Activated naive CD8-positive, alpha-beta T cell treated with anti-CD3 and anti-CD28 coated beads, Interleukin-2, amount 50 U/mL, for 24 hours (primary cell): ENCODE measurements at places on chromosomes 2 and 18.

DNA sequence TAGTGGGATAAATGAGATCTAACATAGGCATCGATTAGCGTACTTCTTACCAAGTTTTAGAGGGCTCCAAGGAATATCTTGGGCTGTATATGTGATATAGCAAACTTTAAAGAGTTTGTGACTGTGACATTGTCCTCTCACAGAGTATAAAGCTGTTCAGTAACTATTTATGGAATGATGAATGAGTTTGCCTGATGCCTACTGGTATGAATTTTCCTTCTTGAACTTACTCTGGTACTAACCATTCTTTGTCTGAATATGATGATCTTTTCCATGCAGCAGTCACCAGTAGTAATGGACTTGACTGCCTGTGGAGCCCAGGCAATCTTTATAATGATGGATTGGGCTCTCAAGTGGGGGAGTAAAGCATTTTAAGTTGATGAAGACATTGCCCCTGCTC is 120.5 kb downstream of the PARD3B start:
- DNase-seq = no peak

GRCh38 chr2:101145406-101145805 is 5.8 kb downstream of the TBC1D8 start:
- no peak for DNase-seq

DNA sequence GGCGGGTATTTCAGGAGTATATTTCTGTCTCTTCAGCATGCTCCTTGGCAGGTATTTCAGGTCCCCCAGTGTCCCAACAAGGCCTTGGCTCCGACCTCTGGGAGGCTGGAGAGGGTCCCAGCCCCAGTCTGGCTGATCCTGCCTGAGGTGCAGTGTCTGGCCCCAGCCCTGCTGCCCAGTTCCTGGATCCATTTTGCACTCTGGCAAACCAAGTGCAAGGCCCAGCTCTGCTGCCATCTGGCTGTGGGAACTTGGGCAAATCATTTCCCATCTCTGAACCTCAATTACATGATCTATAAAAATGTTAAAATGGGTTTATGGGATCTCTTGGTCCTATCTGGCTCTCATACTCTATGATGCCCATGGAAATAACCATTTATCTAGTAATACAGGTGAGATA is 63.6 kb downstream of the ZBTB7C start:
- DNase-seq = no peak

- no peak for DNase-seq
Measured at GRCh38 chr18:45954070-45954934, 12.8 kb downstream of the EPG5 start.

- DNase-seq = no peak
Measured at GRCh38 chr2:25742501-25742900, 69.1 kb upstream of the DTNB start.

GRCh38 chr2:36416370-36417165 is 61.0 kb downstream of the CRIM1 start:
- no peak for DNase-seq

- DNase-seq = no peak
Measured at GRCh38 chr18:27803957-27804356, 373.0 kb downstream of the CDH2 start.

GRCh38 chr2:57943315-57943714 is 103.3 kb upstream of the VRK2 start:
- no peak for DNase-seq

GRCh38 chr2:57897920-57898319 is 148.7 kb upstream of the VRK2 start:
- no peak for DNase-seq

GRCh38 chr2:14358339-14358738 is 274.2 kb upstream of the LRATD1 start:
- no peak for DNase-seq

DNA sequence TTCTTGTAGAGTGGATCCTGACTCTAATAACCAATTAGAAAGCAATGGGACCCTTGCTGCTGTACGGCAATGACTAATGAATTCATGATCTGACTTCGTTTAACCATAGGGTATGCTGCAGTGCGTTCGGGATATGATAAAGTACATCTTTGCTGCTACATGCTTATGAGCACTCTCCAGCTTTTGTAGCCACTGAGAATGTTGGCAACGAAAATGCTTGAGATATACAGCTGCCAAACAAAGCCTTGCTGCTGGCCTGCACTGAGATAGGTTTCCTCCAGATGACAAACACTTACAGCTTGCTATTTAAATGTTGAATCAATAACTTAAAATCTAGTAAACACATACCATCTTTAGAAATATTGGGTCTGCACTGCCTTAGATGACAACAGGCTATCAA is 372.4 kb upstream of the SLC8A1 start:
- no peak for DNase-seq

DNA sequence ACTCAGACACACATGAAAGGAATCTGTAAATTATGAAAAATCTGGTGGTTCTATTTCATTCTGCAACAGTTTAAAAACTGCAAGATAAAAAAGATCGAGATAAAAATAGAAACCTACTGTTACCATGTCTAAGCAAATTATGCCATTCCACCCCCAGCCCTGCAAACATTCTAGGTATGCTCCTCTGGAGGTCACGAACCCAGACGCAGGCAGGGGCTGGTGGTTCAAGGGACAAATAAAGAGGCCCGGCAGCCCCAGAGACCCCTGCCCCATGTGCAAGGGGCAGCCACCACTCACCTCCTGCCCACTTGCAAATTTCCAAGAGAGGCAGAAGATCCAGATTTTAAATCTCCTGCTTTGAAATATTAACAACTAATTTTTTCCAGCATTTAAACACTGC is 210.5 kb downstream of the ANAPC1 start:
- DNase-seq = no peak

GRCh38 chr2:21944536-21944935 is 820.8 kb downstream of the TDRD15 start:
- no peak for DNase-seq

- DNase-seq = no peak
Measured at GRCh38 chr18:75256376-75256775, 45.8 kb downstream of the TSHZ1 start.

- peak; percentile 82 for DNase-seq
Measured at GRCh38 chr2:232521959-232522622, 1.9 kb downstream of the PRSS56 start.

- no peak for DNase-seq
Measured at GRCh38 chr18:42005782-42006181, 50.7 kb downstream of the PIK3C3 start.

GRCh38 chr2:149056541-149057255 is 18.2 kb downstream of the LYPD6B start:
- no peak for DNase-seq

DNA sequence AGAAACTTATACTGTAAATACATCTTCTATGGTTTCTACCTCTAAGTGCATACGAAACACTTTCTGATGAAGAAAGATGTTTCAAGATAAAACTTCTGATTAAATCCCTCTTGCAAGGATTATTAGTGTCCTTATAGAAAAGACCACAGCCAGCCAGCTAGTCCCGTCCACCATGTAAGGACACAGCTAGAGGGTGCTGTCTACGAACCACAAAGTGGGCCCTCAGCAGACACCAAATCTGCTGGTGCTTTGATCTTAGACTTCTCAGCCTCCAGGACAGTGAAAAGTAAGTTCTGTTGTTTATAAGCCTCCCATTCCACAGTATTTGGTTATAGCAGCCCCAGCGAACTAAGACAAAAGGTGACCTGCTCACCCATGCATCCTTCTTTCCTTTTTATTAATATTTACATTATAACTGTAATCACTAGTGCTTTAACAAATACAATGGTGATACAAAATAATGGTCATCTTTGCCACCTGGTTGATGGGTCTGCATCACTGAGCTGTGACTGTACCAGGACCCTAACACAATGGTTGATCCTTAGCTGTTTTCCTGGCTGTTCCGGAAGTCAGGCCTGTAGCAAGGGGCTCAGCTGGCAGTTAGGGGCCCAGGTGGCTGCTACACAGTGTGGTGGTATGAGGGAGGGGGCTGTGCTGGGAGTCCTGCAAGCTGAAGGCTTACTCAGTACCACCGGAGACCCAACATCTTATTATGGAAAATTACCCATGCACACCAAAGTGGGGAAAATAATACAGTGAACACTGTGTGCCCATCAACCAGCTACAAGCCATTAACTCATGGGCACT is 108.5 kb upstream of the SMAD7 start:
- no peak for DNase-seq

DNA sequence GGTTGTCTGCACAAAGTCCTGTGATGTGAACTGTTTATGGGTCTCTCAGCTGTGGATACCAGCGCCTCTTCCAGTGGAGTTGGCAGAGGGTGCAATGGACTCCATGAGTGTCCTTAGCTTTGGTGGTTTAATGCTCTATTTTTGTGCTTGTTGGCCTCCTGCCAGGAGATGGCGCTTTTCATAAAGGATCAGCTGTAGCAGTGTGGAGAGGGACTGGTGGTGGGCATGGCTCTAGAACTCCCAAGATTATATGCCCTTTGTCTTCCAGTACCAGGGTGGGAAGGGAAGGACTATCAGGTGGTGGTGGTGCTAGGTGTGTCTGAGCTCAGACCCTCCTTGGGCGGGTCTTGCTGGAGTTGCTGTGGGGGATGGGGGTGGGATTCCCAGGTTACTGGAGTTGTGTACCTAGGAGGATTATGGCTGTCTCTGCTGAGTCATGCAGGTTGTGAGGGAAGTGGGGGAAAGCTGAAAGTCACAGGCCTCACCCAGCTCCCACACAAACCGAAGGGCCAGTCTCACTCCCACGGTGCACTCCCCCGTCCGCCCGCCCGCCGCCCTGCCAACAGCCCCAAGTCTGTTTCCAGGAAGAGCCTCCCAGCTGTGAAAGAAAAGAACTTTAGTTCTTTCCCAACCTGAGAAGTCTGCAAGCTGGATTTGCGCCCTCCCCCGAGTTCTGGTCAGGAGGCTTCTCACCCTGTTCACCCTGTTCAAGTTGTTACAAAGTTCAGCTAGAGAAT is 108.1 kb downstream of the MARCO start:
- peak; percentile 5 for DNase-seq

- no peak for DNase-seq
Measured at GRCh38 chr2:40535972-40536371, 84.1 kb upstream of the SLC8A1 start.

- no peak for DNase-seq
Measured at GRCh38 chr2:172287605-172288315, 139.6 kb upstream of the ITGA6 start.

- no peak for DNase-seq
Measured at GRCh38 chr2:70182689-70183088, 8.1 kb downstream of the C2orf42 start.

DNA sequence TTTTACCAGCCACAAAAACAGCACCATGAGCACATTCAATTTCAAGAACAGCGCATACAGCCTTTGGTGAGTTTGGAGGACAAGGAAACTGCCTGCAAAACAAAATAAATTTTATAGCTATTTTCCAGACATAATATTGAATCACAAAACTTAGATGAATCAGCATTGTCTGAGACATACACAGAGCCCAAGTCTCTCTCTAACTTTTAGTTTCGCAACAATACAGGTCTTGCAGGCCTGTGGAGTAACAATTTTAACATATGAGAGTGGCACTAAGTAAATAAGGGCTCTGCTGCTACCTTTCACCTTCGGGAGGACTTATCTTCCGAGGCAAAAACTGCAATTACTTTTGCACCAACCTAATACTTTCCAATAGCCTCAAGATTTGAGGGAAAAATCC is 56.1 kb upstream of the PEX13 start:
- DNase-seq = no peak

GRCh38 chr2:198863655-198864054 is 594.1 kb downstream of the SATB2 start:
- no peak for DNase-seq

DNA sequence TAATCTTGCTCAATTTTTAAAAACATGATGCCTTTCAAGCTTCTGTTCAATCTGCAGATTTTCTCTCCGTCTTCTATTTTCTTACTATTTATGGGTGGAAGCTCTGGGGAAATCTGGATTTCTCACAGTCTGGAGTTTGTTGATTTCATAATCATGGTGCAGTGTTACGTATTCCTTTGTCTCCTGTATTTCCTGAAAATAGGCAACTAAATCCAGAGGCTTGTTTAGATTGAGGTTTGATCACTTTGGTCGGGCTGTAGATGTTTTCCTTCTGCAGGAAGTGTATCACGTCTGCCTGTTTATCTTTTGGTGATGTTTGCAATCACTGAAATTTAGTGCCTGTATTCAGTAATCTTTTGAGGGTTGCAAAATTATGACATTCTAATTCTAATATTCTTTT is 487.7 kb downstream of the LRRTM4 start:
- DNase-seq = no peak

DNA sequence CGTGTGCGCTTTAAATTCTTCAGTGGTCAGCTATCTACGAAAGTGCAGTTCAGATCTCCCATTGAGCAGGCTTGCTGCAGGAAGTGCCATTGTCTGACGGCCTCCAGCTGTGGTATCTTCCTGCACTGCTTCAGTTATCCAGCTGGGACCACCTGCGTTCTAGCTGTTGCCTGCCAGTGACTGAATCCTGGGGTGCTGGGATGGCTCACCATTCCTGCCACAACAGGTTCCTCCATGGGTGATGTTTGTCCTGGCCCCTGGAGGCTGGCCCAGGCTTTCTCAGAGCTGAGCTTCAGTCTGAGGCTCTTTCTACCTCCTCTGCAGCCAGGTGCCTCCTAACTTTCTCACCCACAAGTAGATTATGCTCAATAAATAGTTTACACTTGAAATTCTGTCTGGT is 498.5 kb upstream of the HS6ST1 start:
- DNase-seq = no peak

- DNase-seq = no peak
Measured at GRCh38 chr2:176473177-176473576, 203.9 kb downstream of the MTX2 start.

GRCh38 chr2:54470266-54470938 is 14.3 kb downstream of the SPTBN1 start:
- no peak for DNase-seq

- DNase-seq = no peak
Measured at GRCh38 chr2:152037743-152038435, 61.0 kb downstream of the CACNB4 start.

DNA sequence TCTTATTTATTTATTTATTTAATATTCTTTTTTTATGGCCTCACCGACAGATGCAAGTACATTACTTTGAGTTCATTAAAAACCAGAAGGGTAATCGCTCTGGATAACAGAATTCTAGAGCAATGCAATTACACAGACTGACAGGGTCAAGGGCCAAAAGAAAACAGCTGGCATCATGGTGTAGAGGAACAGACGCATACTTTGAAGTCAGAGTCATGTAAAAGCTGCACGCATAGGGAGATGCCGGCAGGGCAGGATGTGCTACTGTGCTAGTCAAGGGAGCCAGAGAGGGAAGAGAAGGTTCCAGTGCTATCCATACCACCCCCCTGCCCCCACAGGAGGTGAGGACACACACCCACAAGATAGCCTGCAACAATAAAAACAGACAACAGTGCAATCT is 115.2 kb upstream of the TFCP2L1 start:
- DNase-seq = no peak

GRCh38 chr2:197294260-197294659 is 16.3 kb downstream of the ANKRD44 start:
- DNase-seq = no peak

DNA sequence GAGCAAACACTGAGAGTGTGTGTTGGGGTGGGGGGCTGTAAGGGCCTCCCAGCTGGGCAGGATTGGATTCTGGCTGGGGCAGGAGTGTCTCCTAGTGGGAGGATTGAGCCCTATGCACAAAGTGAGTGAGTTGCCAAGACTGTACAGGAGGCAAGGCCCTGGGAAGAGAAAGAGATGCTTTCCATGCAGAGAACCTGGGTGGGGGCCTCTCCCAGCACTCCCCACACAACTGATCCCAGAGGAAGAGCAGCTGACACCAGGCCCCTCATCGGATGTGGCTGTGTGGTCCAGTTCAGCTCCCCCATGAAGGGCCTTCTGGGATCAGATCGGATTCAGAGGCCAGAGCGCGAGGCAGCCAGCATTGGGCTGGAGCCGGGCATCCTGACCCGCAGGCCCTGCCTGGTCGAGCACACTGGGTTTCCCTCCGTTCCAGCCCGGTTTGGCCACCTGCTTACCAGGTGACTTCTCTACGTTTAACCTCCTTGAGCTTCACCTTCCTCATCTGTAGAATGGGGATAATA is 49.4 kb upstream of the FAHD2A start:
- no peak for DNase-seq
